SW 1271 (cell line): ENCODE measurements at places on chromosomes 12 and 14.

DNA sequence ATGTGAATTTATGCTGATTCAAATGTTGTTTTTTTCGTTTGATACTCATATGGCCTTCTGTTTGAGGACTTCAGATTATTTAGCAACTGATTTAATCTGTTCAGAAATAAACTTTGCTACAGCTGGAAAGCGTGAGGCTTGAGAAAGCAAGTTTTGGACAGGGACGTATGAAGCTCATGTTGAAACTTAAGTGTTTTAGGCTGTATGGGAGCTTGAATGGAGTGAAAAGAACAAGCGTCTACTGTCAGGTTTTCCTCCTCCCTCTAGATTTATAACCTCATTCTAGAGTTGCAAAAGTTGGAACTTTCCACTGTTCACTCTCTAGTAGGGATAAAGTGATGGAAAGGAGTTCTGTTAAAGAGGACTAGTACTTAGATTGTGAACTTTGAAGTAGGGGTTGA is 1.0 kb downstream of the PRPF39 start:
- DNase-seq = no peak

- DNase-seq = no peak
Observed at GRCh38 chr14:39977198-39977597, 545.0 kb upstream of the FBXO33 start.

GRCh38 chr14:36477266-36477665 is 42.8 kb downstream of the NKX2-1 start:
- no peak for DNase-seq

- no peak for DNase-seq
Observed at GRCh38 chr12:78725951-78726580, 138.5 kb upstream of the SYT1 start.

- DNase-seq = no peak
Observed at GRCh38 chr14:34355584-34356263, 106.3 kb downstream of the SPTSSA start.

GRCh38 chr12:67509666-67510386 is 138.7 kb upstream of the DYRK2 start:
- no peak for DNase-seq

DNA sequence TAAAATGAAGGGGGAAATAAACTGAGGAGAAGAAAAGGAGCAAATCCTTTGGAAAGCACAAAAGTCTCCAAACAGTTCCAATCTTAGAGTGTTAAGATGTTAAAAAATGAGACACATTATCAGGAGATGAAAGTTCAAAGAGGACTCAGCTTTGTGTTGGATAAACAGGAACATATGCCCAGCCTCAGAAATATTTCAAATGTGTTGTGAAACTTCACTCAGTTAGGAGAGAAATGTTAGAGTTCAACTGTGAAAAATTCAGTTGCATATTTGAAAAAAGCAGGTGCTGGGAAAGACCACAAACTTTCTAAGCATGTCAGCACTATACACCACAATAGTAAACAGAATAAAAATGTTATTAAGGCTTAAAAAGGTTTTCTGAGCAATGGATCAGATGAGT is 136.8 kb upstream of the PRKD1 start:
- no peak for DNase-seq

DNA sequence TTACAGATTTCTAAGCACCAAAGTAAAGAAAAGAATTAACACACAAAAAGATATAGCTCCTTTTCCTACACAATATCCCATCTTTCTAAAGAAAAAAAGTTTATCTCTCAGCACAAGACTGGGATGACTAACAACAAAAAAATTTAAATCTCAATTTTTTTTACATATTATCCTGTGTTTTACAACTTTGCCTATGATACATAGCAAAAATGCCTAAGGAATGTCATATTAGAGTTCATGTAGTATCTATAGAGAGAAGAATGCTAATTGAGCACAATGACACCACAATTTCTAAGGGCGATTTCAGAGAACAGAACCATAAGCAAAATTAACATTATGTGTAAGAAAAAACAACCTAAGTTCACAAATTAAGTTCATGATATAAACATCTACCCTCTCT is 16.3 kb downstream of the C2CD5 start:
- peak; percentile 55 for DNase-seq
